Placental epithelial cell (primary cell): ENCODE measurements at places on chromosomes 1 and 21. TPM values are rescaled to one million over a fixed set of nuclear protein-coding genes. Genes with fewer than 3 reads are reported as not detected.

TTC39A gene
- total RNA-seq, result 0.65 and 1.2 TPM in 2 replicates

PRAMEF6 gene
- not detected in 2 replicates for total RNA-seq

CRNN gene
- total RNA-seq, result not detected in 2 replicates

TMEM269 gene
- total RNA-seq, result 0.22 TPM in 1 of 2 replicates, not detected in the other

PADI3 gene
- 0.11 TPM in 1 of 2 replicates, not detected in the other for total RNA-seq

GUCA2B gene
- not detected in 2 replicates for total RNA-seq

CELF3 gene
- not detected in 2 replicates for total RNA-seq

FCAMR gene
- total RNA-seq, result not detected in 2 replicates

FCER1A gene
- not detected in 2 replicates for total RNA-seq

JAM2 gene
- total RNA-seq, result 0.39 TPM in 1 of 2 replicates, not detected in the other

PEAR1 gene
- 1.6 and 3.3 TPM in 2 replicates for total RNA-seq

FCRL1 gene
- not detected in 2 replicates for total RNA-seq

E2F2 gene
- total RNA-seq, result 0.54 and 1.6 TPM in 2 replicates

OR2L5 gene
- total RNA-seq, result 0.11 TPM in 1 of 2 replicates, not detected in the other

MRPL39 gene
- total RNA-seq, result 17.8 and 22.8 TPM in 2 replicates

TMPRSS3 gene
- not detected in 2 replicates for total RNA-seq

PLEKHN1 gene
- 4.3 and 5.4 TPM in 2 replicates for total RNA-seq

HORMAD1 gene
- not detected in 2 replicates for total RNA-seq

ABCA4 gene
- 0.39 and 0.76 TPM in 2 replicates for total RNA-seq

AMY1C gene
- not detected in 2 replicates for total RNA-seq

IFNLR1 gene
- total RNA-seq, result 7.1 and 7.5 TPM in 2 replicates

IFI44L gene
- total RNA-seq, result under 0.01 and 0.11 TPM in 2 replicates

GPR3 gene
- 0.11 TPM in 1 of 2 replicates, not detected in the other for total RNA-seq
